ENCODE measurements at places on chromosomes 1 and 21. TPM values are rescaled to one million over a fixed set of nuclear protein-coding genes. Genes with fewer than 3 reads are reported as not detected.
A peak's percentile ranks its signal among the peaks of the same experiment; 100 is the strongest.

The CYP4A22 gene
- total RNA-seq: not detected

DNA sequence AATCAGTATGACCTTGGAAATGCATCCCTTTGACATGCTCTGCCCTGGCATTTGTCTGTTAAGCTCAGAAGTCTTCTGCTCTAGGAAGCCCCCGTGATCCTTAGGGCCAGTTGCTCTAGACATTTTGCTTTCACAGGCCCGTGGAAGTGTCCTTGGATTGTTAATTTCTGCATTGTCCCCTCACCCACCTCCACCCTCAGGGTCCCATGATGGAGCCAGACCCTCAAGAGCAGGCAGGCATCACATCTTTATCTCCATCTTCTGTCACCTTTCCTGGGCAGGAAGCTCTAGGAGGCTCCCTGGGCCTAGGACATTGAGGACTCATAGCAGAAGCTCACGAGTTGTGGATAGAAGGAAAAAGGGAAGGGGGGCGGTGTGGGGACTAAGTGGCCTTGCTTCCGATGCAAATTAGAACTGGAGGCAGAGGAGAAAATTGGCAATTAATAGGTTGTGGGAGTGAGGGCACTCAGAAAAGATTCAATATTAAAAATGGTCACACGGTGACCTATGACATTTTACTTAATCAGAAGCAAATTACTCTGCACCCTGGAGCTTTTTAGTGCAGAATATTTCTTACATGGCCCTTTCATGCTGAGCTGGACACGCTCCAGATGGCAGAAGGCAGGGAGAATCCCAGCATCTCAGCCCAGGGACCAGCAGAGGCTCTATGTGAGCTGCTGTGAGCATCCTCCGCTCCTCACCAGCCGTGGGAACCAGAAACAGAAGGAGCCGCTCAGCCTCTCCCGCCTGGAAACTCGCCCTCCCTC is 185.0 kb downstream of the MATN1 start:
- DNase-seq: no peak

The RIMKLA gene
- total RNA-seq: 1.6 TPM

The HES3 gene
- total RNA-seq: not detected

DNA sequence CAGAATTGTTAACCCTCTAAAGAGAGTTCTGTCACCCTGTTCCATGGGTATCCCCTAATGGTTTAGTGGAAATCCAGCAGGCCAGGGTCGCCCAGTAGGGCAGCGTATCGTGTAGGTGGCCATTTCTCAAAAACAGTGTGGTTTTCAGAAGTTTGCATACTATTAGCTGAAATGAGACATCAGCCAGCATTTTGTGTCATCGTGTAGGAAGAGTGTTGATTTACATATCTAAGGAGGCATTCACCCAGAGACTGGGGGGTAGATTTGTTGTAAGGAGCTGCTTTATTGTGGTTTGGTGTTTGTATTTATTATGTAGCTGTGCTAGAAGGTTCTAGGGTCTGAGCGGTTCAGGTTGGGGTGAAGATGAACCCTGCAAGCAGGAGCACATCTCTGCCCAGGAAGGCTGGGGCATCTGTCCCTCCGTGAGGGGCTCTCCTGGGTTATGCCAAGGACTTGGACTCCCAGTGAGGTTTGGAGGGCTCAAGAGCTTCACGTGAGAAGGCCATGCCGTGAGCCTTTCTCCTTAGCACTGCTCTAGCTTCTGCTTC is 174.4 kb downstream of the PGBD5 start:
- DNase-seq: no peak

The CELA2A gene
- not detected for total RNA-seq

The SPRR2A gene
- not detected for total RNA-seq

The C1QC gene
- total RNA-seq: not detected

DNA sequence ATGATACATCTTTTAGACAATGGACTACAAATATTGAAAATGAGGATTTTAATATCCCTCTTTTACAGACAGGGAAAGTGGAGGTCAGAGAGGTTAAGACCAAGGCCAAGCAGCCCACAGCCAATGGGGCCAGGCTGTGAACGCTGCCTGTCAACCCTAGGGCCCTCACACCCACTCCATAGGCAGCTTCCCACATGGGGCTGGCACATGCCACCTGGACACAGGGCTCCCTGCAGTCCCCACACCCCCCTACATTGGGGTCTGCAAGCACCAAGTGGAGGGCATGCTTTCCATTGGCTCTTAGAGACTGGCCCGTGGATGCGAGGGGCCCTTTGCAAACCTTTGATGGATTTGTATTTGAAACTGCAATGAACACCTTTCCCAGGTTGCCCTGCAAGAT is 348.5 kb upstream of the VAMP3 start:
- DNase-seq: no peak

GRCh38 chr1:203507759-203508158 is 13.8 kb downstream of the OPTC start:
- no peak for DNase-seq

DNA sequence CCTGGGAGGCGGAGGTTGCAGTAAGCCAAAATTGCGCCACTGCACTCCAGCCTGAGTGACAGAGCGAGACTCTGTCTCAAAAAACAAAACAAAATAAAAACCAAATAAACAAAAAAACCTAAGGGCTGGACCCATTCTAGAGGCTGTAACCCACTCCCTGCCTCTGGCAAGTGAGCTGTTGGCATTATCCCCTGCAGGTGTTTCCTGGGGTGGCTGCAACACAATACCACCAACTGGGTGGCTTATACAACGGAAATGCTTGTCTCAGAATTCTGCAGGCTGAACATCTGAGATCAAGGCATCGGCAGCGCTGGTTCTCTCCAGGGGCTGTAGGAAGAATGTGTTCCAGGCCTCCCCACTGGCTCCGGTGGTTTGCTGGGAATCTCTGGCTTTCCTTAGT is 15.2 kb downstream of the LRRC38 start:
- no peak for DNase-seq

The EFNA1 gene
- total RNA-seq: 49.8 TPM

DNA sequence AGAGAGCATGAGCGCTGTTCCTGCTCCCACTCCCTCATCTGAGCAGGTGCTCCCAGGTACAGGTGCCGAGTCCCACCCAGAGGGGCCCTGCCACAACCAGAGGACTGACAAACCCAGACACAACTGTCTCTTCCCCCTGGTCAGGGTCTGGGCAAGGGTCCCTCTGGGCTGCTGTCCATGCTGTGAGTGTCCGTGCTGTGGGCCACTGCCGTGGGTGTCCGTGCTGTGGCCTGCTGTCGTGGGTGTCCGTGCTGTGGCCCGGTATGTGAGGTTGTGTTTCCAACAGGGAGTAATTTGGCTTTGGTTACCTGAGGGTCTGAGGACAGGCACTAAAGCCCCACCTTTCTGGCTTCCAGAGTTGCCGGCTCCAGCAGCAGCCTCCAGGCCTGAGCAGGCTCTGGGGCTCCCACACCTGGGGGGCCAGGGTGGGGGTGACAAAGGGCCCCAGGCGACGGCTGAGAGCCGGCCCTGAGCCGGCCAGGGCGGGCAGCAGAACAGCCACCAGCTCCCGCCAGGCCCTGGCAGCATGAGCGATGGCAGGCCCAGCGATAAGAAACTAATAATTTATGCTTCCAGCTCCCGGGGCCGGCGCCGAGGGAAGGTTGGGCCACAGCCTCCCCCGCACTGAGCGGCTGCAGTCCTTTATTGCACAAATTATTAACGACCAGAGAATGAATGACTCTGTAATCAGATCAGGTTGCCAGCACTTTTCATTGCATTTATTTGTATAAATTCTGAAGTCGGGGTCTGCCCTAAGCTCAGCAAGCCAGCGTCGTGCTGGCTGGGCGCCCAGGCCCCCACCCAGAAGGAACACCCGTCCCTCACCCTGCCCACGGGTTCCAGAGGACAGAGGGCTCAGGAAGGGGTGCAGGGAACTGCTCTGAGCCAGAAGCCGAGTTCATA is 7.3 kb upstream of the SAMD11 start:
- peak; percentile 0 for DNase-seq

- DNase-seq: no peak
Measured at GRCh38 chr1:241924080-241924808, 33.3 kb upstream of the BECN2 start.

GRCh38 chr1:206816390-206817287 is 44.3 kb upstream of the IL10 start:
- no peak for DNase-seq

DNA sequence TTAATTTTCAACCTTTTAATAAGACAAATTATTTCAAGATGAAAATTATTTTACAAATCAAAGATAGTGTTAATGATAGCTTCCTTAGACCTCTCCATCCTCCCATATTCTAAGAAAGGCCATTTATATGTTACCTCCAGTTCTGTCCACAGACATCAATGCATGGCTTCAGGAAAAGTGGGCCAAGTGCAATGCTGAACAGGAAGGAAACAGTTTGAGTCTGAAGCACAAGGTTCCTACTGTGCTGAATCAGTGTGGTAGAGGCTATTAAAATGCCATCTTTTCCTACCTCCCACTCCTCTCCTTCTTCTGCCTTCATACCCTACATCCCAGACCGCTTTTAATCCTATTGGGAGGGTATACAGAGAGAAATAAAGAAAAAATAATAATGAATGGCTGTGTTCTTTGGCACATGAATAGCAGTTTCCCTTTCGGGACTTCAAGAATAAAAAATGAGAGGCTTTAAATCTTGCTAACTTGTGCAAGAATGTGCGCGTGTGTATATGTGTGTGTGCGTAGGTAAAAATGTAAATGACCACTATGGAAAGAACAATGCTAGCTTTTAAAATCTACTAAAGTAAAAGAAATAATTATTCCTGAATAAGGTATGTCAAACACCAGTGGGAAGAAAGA is 62.6 kb upstream of the C1orf105 start:
- DNase-seq: no peak

DNA sequence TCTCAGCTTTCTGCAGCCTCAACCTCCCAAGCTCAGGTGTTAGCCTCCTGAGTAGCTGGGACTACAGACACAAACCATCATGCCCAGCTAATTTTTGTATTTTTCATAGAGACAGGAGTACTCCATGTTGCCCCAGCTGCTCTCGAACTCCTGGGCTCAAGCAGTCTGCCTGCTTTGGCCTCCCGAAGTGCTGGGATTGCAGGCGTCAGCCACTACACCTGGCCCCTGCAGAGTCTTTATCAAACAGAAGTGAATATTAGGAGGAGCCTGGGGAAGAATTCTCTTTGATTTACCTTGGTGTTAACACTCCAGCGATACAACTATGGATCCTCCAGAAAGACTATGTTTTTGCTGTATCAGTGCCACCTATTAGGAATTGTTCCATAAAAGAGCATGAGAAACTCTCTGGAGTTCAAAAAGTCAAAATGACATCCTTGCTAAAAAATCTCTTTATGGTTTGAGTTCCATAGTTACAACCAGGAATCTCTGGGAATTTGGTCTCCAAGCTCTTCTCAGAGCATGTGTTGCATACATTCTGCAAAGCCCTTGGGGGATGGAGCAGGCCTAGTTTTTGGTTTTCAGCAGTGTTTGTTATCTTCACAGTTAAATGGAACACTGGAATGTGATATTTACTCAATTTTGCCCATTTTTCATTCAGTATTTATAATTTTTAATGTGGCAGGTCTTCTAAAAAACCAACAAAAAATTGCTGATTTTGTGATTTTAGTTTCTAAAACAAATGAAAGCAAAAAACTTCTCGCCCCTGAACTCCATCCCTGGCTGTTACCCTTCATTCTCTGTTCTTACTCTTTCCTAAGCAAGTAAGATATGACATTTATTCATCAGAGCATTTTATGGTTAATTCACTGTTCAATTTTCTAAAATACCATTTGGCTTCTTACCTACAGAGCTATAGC is 77.3 kb downstream of the OLFML2B start:
- no peak for DNase-seq

GRCh38 chr1:32405672-32406467 is 11.6 kb upstream of the BSDC1 start:
- no peak for DNase-seq

The GPR161 gene
- 0.29 TPM for total RNA-seq

The C1orf94 gene
- total RNA-seq: not detected

DNA sequence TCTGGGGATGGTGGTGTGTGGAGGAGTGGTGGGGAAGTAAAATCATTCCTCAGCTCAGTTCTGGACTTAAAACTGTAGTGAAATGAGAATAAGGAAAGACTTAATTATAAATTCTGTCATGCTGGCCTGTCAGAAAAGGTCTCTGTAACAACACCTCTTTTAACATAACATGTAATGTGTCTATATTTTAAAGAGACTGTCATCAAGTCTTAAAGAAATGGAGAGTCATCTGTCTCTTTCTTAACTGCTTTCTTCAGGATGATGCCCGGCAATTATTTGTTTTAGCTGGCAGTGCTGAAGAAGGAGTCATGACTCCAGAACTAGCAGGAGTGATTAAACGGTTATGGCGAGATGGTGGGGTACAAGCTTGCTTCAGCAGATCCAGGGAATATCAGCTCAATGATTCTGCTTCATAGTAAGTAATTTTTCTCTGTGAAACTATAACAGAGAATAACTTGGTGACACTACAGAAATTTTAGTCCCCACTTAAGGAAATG is 30.6 kb downstream of the GNAI3 start:
- DNase-seq: no peak

- no peak for DNase-seq
Measured at GRCh38 chr1:234938924-234939323, 189.7 kb downstream of the TOMM20 start.

The TBX19 gene
- total RNA-seq: 1.4 TPM

GRCh38 chr1:235549351-235550139 is 45.3 kb upstream of the B3GALNT2 start:
- DNase-seq: no peak

DNA sequence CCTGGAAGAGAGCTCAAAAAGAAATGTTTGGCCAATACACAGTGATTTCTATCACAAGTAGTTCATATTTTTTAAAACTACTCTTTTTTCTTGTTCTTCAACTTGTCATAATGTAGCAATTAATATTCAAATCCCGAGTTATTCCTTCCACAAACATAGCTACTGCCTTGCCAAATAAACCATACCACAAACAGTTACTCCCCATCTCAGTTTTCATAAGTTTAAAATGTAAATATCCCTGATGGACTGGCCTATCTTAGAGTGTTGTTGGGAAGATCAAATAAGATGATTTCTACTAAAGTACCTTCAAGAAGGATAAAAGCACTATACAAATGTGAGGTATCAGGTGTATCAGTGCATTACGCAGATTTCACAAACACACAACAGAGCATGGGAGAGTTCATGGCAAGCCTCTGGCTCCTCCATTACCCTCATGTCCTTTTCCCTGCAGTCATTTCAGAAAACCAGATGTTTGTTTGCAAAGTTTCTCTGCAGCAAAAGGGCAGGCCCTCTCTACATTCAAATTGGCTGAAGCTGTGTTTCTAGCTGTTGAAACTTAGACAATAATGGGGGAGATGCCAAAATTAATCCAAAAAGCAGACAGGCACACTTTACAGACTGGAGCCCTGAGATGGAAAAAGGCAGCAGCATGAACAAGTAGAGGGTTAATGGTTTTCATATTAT is 16.1 kb downstream of the WLS start:
- no peak for DNase-seq

DNA sequence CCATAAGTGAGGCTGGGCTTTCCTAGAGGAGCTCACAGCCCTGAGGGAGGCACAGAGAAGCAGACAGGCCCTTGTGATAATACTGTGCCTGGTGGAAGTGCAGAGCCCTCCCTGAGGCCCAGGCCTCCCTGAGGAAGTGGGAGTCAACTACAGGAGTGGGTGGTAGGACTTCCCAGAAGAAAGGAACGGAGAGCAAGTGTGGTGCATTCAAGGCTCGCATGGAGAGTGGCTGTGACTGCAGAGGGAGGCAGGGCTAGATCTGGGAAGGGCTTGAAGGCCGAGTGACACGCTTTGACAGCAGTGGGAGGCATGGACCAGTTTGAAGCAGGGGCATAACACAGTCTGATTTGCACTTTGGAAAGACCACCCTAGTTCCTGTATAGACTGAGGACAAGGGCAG is 37.3 kb downstream of the AZIN2 start:
- no peak for DNase-seq
